ENCODE measurements at places on chromosomes 12 and 14.

- DNase-seq, result no peak
Observed at GRCh38 chr14:97058074-97058467, 260.9 kb downstream of the VRK1 start.

- peak; percentile 85 for DNase-seq
Observed at GRCh38 chr14:49593016-49593415, 5.7 kb upstream of the LRR1 start.

DNA sequence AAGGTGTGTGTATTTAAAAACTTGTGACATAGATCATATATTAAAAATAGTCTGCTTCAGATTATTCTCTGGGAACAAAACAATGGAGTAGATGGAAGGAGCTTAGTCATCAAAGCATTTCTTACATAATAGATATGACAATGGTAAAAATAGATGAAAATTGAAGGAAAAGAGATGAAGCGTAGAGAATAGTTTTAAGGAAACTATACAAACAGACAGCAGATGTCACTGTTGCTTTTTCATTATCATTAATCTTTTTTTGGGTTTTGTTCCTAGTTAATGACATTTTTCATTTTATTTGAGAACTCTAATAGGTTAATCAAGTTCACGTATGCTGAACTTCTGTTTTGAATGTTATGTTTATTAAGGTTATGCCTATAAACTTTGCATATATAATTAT is 149.2 kb upstream of the FBXO33 start:
- peak; percentile 9 for DNase-seq

- DNase-seq, result peak; percentile 86
Observed at GRCh38 chr12:124720681-124721500, 142.8 kb downstream of the SCARB1 start.

DNA sequence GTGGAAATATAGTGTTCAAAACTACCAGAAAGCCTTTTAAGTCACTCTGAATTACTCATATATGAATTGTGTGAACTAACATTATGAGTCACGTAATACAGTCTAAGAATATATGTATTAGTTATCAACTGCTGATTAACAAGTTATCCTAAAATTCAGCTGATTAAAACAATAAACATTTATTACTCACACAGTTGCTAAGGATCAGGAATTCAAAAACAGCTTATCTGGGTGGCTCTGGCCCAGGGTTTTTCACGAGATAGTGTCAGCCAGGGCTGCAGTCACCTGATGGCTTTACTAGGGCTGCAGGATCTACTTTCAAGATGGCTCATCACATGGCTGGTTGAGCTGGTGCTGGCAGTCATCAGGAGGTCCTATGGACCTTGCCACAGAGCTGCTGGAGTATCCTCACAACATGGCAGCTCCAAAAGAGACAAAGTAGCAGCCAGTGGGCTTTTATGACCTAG is 36.5 kb downstream of the CORO1C start:
- DNase-seq, result peak; percentile 60

GRCh38 chr12:124110372-124110883 is 137.4 kb downstream of the ZNF664 start:
- DNase-seq, result no peak

GRCh38 chr12:43285159-43285598 is 266.8 kb downstream of the ADAMTS20 start:
- DNase-seq, result peak; percentile 97

- DNase-seq, result no peak
Observed at GRCh38 chr12:53564278-53564677, 57.0 kb upstream of the NPFF start.

DNA sequence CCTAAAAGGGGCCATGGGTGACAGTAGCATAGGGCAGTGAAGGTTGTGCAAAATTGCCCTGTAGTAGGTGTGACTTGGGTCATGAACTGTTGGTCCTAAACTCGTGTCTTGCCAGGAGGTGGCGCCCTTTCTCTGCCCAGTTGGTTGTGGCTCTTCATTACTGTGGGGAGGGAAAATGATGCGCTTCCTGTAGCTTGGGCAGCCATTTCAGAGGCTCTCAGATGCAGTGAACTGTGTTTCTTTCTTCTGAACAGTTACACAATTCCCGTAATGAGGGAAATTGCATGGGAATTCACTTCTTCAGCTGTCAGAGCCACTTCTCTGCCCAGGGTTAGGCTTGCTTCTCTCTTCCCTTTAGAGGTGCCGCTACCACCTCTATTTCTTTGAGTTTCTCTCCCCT is 148.1 kb upstream of the NRXN3 start:
- peak; percentile 43 for DNase-seq
